Transverse colon (tissue), 4 donors: ENCODE measurements at places on chromosomes 2 and 18.

GRCh38 chr2:191748059-191748461 lies 70.1 kb downstream of the NABP1 start:
- DNase-seq = no peak

DNA sequence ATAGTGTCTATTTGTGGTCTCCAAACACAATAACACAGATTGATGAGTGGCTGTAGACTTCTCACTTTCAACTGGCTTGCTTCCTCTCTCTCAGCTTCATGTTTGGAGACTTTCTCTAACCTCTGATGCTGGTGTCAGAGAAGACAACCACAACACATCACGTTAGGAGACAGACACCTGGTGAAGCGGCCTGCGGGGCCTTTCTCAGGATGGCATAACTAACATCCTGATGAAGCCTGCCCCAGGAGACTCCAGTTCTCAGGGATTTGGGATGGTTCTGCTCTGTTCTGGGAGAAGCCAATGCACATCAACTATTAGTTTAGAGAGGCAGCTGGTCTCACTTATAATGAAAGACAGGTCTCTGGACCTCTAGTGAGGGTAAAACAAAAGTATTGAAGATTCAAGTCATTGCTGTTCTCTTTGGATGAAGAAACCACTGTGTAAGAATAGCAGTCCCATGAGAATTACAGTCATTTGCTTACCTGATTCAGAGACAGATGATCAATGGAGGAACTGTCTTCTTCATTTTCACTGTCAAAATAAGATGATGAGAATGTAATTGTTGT lies 2.0 kb downstream of the IL1A start:
- no peak for DNase-seq

GRCh38 chr2:95345563-95346230 lies 48.5 kb downstream of the KCNIP3 start:
- DNase-seq = peak; percentile 88

GRCh38 chr2:150484461-150485021 lies 2.9 kb downstream of the RND3 start:
- DNase-seq = no peak

DNA sequence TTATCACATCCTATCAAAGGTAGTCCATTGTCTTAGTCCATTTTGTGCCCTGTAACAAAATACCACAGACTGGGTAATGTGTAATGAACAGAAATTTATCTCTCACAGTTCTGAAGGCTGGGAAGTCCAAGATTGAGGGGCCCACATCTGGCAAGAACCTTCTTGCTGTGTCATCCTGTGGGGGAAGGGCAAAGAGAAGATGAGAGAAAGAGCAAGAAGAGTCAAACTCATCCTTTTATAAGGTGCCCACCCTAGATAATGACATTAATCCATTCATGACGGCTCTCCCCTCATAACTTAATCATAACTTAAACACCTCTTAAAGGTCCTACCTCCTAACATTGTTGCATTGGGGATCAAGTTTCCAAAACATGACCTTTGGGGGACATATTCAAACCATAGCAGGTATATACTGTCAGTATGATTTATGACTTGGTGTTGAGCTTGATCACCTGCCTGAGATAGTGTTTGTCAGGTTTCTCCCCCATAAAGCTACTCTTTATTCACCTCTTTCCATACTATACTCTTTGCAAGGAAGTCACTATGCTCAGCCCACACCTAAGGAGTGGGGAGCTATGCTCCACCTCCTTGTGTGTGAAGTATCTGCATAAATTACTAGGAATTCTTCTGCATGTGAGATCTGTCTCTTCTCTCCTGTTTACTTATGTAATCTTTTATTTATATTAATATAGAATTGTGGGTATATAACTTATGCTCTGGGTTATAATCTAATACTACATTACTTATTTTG lies 5.2 kb upstream of the MAP3K2 start:
- DNase-seq = no peak

DNA sequence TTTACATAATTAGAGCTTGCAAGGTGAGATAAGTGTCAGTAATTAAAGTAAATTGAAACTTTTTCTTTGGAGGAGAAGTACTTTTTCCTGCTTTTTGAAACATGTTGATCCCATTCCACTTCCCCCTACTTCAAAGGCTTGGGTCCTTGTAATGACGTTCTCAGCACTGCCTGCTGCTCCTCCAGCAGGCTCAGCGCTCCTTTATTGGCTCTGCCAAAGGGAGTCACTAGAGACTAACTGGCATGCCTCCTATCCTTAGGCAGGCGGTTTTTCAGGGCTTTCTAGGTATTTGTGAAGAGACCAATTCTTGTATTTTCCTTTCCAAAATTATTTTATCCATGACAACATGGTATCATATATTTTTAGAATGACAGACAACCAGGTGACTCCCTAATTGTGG lies 43.9 kb upstream of the ACADL start:
- no peak for DNase-seq
